ENCODE measurements at places on chromosomes 13 and 19. TPM values are rescaled to one million over a fixed set of nuclear protein-coding genes. Genes with fewer than 3 reads are reported as not detected.

GRCh38 chr13:102190930-102191329, 210.9 kb downstream of the FGF14 start:
- no peak for DNase-seq

GRCh38 chr13:36352350-36352749, 6.2 kb upstream of the SPART start:
- DNase-seq: no peak

- no peak for DNase-seq
Observed at GRCh38 chr19:19493841-19494546, 21.4 kb downstream of the TSSK6 start.

- no peak for DNase-seq
Observed at GRCh38 chr13:99677116-99677951, 176.1 kb downstream of the TM9SF2 start.

DNA sequence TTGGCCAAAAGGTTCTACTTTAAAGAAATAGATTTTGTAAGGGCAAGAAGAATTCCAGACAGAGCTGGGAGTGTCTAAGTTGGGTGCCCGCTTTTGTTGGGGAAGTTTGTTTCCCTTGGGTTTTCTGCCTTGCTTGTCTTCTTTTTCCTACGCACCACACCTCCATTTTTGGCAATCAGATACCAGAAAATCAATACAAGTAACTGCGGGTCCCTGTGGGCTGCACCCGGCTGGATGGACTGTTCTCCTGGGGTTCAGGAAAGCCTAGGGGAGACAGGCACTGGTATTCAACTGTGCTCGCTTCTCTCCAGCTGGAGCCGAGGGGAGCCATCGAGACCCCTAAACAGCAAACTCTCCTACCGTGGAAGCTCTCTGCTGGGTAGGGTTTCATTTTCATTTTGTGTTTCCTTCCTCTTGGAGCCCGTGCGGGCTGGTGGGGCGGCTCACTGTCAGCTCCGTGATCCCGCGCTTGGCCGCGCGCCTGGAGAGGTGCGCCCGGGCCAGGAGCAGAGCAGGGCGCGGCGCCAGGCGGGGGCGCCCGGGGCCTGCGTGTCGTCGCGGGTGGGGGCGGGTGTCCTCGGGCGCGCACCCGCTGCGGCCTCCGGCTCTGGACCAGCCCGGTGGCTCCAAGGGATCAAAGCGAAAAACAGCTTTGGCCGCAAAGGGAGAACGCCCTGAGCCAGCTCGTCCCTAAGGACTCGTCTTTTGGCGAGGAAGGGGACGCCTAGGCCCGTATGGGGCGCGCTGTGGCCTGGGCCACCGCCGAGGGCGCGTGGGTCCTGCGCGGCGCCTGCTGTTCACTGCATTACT, 347.2 kb downstream of the ZNF536 start:
- no peak for DNase-seq

Gene UPF3A
- 53.9 TPM for total RNA-seq

GRCh38 chr13:48783181-48783630, 129.5 kb downstream of the CYSLTR2 start:
- DNase-seq: no peak

Gene LPAR6
- total RNA-seq: 58.1 TPM

DNA sequence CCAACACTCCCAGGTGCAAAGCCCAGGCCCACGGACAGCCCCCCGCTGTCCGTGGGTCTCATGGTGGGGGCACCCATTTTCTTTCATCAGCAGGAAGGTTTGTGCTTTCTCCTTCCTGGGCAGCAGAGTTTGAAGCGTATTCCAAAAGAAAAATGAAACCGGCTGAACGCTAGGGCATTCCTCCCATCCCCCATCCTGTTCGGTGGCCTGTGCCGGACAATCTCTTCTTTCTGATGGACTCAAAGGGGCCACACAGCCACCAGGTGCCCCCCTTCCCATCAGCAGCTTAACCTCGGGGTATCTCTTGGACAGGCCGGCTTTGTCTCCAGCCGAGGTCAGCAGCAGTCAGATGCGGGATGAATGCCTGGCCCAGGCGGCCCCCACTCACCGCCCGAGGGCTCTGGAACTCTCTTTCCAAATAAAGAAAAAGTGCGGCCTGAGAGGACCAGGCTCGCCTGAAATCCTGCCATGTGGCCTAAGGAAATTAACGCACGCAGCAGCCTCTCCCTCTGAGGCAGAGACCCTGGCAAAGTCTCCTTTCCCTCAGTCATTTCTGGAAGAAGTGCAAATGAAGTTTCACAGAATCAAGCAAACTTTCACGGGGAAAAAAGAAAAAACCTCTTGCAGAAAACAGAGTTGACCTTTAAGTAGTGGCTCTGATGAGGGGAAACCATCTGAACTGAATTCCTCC, 67.8 kb downstream of the RASA3 start:
- no peak for DNase-seq

Gene ZNF546
- 5.2 TPM for total RNA-seq

Gene PALM
- not detected for total RNA-seq

DNA sequence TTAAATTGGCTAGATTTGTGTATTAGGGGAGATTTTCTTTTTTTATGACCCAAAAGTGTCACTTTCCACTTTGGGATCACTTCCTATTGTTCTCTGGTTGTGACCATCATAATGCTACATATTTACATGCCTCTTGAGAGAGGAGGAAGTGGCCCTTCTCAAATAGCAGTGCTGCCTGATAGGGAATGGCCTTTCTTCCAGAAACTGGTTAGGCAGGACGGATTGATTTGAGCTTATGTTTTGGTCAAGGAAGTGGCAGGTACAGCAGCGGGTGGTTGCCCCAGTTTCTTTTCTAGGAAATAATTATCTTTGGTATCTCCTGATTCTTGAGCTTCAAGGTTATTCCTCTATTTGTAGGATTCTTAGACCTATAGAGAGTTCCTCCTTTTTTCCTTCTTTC, 21.9 kb upstream of the WTIP start:
- DNase-seq: no peak

- no peak for DNase-seq
Observed at GRCh38 chr13:106173891-106174610, 361.4 kb downstream of the EFNB2 start.

Data from naive thymus-derived CD4-positive, alpha-beta T cell (primary cell).